Thymus (tissue), 14 donors: ENCODE measurements at places on chromosomes 13 and 19.
A peak's percentile ranks its signal among the peaks of the same experiment; 100 is the strongest.

- DNase-seq, result no peak
Measured at GRCh38 chr13:73248711-73249580, 190.1 kb downstream of the KLF5 start.

GRCh38 chr13:31395090-31395489, 195.3 kb downstream of the B3GLCT start:
- no peak for DNase-seq

DNA sequence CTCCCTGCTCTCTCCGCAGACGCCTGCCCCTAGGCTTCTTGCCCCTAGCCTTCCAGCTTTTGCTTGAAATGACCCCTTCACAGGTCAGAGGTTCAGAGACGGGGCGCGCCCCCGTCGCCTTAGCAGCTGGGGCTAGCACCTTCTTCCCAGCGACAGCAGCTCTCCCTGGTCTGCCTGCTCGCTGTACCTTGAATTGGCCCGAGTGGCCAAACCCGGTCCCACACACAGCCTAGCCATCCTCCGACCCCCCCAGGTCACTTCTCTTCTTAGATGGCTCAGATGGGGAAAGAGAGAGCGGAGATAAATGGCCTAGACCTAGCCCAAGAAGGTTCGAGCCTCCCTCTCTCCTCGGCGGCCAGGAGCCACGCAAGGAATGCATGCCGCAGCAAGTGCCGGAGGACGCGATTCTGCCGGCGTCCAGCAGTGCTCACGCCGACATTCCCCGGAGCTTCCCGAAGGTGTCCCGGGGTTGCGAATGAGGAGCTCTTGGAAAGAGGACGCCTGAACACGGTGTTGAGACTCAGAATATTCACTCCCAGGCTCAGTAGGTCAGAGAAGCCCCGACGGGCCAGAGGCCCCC, 1.3 kb downstream of the CDX2 start:
- DNase-seq, result no peak

DNA sequence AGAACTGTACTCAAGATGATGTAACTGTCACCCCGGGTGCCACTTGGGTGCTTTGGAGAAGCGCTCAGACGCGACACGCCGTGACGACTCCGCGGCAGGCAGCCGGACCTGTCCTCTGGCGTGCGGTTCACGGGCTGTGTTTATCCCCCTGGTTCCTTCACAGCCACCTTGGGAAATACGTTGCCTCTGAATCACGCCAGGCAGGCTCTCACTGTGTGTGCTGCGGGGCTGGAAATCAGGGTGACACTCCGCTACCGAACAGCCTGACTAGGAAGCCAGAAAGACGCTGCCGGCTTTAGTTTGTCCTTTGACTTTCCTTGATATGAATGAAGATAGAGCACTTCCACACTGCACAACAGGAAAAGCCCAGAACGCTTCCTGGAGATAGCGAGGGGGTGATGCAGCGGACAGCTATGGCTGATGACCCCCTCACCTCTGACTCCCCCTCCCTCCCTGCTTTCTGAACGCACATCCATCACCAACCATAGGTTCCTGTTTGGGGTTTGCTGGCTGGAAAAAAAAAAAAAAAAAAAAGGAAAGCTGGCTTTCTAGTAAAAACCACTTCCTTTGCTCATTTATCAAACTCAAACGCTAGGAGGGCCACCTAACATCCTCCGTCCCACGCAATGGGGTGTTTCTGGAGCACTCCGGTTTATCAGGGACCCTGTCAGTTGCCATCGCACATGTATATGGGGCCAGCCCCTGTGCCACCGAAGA, 3.7 kb upstream of the GP6 start:
- DNase-seq, result no peak

- peak; percentile 19 for DNase-seq
Measured at GRCh38 chr13:108508263-108508662, 121.1 kb upstream of the MYO16 start.

DNA sequence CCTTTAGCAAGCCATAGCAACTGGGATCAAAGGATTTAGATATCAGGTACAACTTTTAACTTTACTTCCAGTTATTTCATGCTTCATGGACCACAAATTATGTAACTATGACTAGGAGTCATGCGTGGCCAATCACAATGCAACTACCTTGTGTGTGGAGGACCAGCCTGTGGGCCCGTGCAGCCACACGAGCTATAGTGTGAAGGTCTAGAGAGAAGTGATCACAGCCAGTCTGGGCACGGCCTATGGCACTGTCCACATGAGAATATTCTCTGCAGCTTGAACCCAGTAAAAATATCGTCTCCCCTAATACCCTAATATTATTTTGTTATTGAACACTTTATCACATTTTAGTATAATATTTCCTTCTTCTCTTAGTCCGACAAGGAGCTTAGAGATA, 464.9 kb upstream of the MIR17HG start:
- no peak for DNase-seq

GRCh38 chr13:110855363-110855762, 59.5 kb downstream of the ANKRD10 start:
- DNase-seq, result no peak

- DNase-seq, result peak; percentile 97
Measured at GRCh38 chr13:23375001-23375971, 58.2 kb downstream of the SACS start.

- DNase-seq, result no peak
Measured at GRCh38 chr13:24671386-24672113, 8.7 kb upstream of the ATP12A start.

- no peak for DNase-seq
Measured at GRCh38 chr13:28047757-28048388, 52.5 kb downstream of the FLT3 start.

- DNase-seq, result no peak
Measured at GRCh38 chr13:48162217-48162616, 67.3 kb upstream of the MED4 start.

GRCh38 chr19:55446060-55446459, 3.0 kb upstream of the SHISA7 start:
- DNase-seq, result no peak

- DNase-seq, result no peak
Measured at GRCh38 chr13:39415008-39415802, 187.8 kb downstream of the LHFPL6 start.

DNA sequence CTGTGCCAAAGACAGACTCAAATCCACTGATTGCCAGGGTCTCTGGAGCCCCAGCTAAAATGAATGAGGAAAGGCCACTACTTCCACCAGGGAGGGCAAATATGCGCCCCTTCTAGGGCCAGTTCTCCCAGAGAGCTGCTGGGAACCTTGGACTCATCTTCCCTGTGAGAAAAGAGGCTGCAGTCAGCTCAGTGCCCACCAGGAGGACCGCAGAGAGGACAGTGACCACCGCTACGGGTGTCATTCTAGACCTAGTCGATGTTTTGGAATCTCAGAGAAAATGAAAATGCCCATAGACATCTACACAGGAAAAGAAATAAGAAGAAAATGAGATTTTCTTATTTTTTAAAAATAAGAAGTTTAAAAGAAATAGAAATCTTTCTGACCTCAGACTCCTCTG, 235.1 kb downstream of the UQCRFS1 start:
- DNase-seq, result no peak

- no peak for DNase-seq
Measured at GRCh38 chr13:91710733-91711132, 312.3 kb downstream of the GPC5 start.

DNA sequence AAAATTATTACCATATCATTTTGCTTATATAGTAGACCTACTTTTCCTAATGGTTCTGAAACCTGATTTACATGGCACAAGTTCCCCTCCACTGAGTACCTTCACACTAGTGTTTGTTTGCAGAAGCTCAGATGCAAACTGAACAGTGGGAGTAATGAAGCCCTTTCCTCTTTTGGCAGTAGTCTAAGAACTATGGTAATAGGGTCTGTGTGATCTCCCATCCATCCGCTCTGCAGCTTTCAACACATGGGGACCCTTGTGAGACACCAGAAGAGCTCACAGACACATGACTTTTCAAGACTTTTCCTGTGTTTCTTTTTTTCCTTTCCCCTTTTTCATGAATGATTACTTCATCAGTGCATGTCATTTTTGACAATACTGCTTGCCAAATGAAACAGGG, 336.0 kb downstream of the ATP8A2 start:
- no peak for DNase-seq

DNA sequence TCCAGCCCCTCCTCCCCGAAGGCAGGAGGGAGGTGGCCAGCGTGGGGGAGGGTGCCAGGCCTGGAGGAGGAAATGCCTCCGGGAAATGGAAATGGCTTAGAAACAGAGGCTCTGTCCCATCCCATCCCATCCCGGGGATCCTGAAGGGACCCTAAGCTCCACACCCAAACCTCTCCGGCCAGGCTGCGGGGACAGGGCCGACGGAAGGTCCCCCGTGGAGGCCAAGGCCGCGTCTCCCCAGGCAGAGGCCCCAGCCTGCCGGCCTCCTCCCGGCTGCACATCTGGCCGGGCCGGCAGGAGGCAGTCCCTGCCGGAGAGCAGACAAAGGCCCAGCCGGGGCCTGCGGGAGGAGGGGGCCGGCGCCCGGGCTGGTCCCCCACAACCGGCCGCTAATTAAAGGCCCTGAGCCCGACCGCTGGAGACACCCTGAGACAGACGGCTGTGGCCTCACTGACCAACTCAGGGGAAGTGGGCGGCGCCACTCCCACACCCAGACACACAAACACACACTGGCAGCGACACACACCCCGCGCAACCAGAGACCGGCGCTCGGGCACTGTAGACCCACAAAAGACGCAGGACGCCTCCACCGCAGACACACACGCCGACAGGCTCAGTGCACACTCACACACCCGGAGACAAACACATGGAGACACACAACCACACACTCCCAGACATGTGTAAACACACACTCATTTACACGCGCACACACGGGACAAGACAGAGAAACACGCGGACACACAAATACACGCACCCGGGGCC, 1.1 kb downstream of the ADAMTS10 start:
- no peak for DNase-seq

- no peak for DNase-seq
Measured at GRCh38 chr13:95420501-95420900, 119.2 kb upstream of the ABCC4 start.

GRCh38 chr19:3949997-3950859, 17.4 kb downstream of the NMRK2 start:
- DNase-seq, result no peak

DNA sequence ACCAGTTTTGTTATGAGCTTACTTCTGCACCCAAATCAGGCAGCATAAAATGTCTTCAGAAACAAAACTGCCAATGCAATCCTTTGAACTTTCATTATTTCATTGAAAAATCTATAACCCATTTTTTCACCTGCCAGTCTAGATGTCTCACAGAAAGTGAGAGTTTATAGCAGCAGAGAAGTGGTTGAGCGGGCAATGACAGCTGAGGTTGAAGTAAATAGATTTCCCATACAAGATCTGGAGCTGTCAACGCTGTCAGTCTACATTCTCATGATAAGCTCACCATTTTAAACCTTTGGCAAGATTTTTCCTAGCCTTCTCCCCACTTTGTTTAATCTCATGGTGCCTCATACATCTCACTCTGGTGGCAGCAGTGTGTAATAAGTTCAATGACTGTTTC, 1144.9 kb upstream of the PCDH9 start:
- DNase-seq, result no peak

- no peak for DNase-seq
Measured at GRCh38 chr19:38044267-38045111, 137.5 kb downstream of the SIPA1L3 start.

DNA sequence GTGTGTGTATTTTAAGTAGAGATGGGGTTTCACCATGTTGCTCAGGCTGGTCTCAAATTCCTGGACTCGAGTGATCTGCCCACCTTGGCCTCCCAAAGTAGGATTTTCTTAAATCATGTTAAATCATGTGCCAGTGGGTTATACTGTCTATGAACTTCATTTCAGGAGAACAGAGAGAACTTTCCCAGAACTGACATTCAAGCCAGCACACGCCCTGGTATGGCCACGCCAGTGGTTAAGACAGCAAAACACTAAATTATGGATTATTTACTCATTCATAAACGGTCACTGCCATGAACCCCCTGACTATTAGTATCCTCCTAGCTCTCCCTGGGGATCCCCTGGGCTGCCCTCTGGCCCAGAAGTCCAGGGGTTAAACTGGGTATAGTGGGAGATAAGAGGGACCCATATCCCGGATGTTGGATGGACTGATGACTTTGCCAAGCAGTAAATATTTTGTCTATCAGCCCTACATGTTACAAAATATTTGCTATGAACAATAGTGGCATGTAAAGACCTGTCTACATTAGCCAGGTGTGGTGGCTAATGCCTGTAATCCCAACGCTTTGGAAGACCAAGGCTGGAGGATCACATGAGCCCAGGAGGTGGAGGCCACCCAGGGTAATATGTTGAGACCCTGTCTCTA, 16.1 kb upstream of the STRN4 start:
- DNase-seq, result no peak

GRCh38 chr19:36674201-36674600, 7.6 kb upstream of the ZNF461 start:
- DNase-seq, result no peak

DNA sequence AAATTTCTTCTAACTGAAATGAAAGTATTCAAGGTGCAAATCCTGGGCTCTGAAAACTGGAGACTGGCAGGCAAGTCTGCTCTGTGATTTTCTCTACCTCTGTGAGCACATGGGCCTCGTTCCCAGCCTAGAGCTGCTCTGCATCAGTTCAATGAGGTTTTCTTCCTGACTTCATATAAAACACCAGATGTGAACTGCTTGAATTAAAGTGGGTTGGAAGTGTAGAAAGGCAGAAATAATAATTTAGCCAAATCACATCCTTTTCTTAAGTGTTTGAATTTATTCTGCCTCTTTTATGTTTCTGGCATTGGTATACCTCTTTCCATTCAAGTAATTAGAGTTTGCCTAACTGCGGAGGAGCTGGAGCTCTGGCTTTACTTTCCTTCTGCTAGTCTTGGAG, 540.8 kb downstream of the OLFM4 start:
- DNase-seq, result no peak

DNA sequence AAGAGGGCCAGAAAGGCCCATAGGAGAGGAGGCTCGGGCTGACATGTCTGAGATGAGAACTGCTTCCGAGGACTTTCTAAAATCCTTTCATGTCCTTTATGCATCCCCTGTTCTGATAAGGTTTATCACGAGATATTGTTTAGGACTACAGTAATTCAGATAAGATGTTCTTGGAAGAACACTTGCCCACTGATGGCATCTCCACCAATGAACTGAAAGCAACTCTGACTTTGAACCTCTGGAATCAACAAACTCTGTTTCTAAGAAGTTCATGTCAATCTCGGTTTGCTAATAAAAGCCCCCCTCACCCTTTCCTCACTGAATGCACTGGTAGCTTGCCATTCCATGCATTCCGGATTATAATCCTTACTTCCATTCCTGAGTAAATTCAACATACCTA, 90.9 kb downstream of the FGF9 start:
- no peak for DNase-seq

- DNase-seq, result no peak
Measured at GRCh38 chr13:20416223-20416745, 109.4 kb downstream of the CRYL1 start.

- DNase-seq, result no peak
Measured at GRCh38 chr19:33252971-33253370, 27.3 kb upstream of the SLC7A10 start.

DNA sequence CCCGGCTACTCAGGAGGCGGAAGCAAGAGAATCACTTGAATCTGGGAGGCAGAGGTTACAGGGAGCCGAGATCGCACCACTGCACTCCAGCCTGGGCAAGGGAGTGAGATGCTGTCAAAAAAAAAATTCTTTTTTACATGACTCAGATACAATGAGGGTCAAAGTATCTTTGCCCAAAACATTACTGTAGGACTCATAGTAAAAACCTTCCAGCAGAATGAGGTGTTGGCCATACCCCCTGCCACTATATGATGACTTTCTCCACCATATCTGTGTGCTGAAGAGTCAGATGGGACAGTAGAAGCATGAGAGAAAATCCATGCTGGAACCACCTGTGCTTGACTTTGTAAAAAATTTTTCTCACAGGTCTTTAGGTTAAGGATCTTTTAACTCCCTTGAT, 86.7 kb downstream of the COL4A2 start:
- no peak for DNase-seq
